H7 (cell line): ENCODE measurements at places on chromosomes 2 and 18. TPM values are rescaled to one million over a fixed set of nuclear protein-coding genes. Genes with fewer than 3 reads are reported as not detected.

The RNU2-63P gene
- total RNA-seq: 1,165 and 1,374 TPM in 2 replicates

The SMYD1 gene
- total RNA-seq: 0.07 and 0.17 TPM in 2 replicates

The KRTCAP3 gene
- total RNA-seq: 9.0 and 13.4 TPM in 2 replicates

The HSPE1 gene
- total RNA-seq: 208 and 213 TPM in 2 replicates

The PAPOLG gene
- total RNA-seq: 26.0 and 33.9 TPM in 2 replicates

The OSBPL6 gene
- total RNA-seq: 8.6 and 9.2 TPM in 2 replicates
